ENCODE measurements at places on chromosomes 7 and 10.

GRCh38 chr10:72283131-72283530 is 9.4 kb downstream of the DDIT4 start:
- DNase-seq = no peak

- DNase-seq = no peak
Observed at GRCh38 chr7:30936650-30937245, 25.1 kb downstream of the AQP1 start.

DNA sequence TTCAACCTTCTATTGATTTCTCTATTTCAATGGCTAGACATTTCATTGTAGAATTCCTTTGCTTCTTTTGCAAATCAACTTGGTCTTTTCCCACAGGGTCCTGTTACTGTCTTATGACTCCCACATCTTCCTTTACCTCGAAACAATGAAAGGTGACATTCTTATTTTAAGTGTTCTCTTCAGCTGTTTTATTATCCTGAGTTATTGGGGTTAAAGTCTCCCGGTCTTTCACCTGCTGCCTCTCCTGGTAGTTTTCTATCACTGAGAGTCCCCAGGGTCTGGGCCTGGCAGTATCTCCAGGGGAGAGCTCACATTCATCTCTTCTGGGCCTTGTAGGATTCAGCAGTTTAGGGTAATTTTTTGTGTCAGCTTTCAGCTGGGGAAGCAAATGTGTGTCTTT is 95.8 kb downstream of the HECW1 start:
- DNase-seq = no peak

DNA sequence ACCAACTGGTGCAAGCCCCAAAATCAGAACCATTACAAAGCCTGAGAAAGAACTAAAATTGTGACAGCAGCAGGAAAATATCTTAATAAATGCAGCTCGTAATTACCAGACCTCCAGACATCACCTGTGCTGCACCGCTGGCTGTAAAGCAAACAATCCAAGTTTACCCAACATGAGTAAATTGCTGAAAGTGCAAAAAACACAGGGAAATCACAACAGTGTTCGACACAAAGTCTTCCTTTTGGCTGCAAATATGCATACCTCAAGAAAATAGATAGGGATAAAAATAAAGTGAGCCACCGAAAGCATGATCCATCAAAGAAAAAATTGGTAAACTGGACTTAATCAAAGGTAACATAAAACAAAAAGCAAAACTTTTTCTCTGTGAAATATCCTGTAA is 101.7 kb downstream of the SLC16A9 start:
- DNase-seq = no peak

DNA sequence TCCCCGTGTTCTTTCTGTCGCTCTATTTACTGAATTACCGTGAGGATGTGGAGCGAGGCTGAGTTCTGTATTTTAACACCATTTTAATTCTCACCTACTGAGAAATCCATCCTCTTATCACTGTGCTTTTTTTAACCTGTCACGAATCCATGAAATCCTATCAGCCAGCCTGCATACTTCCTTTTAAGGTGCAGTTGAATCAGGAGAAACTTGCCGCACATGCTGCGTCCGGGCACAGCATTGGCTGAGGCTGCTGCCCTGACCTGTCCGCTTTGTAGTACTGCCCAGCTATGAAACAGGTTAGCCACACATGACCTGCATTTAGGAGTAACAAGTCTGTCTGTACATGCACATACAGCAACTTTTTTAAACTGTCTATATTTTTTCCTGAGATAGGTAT is 82.5 kb downstream of the EGFR start:
- DNase-seq = no peak

DNA sequence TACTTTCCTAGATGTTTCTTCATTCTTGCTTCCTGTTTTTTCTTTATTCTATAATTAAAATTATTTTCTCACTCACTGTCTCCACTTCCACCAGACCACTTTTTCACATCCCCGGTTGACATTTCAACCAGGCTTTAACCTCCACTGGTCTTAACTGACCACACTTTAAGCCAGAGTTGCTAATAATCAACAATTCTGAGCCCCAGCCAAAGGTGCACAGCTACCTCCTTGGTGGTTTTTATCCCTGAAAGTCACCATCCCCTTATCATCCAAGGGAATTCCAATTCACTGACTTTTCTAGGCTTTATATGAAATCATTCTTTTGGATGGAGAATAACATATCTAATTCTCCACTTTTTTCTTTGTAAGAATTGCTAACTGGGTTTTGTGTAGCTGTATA is 138.9 kb downstream of the FRMD4A start:
- no peak for DNase-seq

DNA sequence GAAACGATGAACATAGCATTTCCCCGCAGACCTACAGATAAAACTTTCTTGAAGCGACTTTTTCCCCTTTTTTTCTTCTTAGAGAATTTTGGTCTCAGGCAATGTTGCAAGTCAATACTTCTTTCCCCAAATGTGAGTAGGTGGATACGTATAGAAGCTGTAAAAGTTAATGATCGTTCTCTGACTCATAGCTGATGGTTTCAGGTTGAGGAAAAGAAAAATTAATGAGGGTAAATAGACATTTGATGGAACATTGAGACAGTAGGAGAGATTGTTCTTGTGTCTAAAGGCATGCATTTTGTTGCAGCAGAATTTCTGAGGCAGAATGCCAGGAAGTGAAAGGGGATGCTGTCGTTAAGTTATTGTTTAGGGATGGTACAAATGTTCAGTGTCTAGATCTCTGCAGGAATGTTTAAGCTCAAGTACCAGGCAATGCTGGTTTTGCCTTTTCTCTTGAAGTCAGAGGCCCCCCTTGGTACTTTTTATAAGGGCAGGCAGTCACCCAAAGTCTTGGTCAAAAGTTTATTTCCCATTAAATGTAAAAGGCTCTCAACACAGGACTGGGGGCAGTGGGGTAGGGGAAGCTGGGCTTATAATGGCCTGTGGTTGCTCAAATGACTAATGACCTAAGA is 9.3 kb downstream of the TCF7L2 start:
- no peak for DNase-seq

DNA sequence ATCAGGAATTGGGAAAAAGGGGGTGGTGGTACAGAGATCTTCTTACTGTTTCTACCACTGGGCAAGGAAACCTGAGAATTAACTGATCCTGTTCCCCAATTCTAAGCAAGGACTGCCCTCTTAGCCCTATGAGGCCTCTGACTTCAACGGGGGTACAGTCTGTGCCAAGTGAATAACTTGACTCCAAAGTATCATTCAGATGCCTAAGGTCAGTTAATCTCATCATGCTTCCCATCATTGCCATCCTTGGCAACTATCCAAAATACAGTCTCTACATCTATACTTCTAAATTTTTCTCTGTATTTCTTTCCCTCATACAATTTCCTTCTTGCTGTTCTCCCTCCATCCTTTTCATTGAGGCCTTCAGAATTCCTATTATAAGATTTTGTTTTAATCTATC is 10.5 kb downstream of the PPP3CB start:
- no peak for DNase-seq

DNA sequence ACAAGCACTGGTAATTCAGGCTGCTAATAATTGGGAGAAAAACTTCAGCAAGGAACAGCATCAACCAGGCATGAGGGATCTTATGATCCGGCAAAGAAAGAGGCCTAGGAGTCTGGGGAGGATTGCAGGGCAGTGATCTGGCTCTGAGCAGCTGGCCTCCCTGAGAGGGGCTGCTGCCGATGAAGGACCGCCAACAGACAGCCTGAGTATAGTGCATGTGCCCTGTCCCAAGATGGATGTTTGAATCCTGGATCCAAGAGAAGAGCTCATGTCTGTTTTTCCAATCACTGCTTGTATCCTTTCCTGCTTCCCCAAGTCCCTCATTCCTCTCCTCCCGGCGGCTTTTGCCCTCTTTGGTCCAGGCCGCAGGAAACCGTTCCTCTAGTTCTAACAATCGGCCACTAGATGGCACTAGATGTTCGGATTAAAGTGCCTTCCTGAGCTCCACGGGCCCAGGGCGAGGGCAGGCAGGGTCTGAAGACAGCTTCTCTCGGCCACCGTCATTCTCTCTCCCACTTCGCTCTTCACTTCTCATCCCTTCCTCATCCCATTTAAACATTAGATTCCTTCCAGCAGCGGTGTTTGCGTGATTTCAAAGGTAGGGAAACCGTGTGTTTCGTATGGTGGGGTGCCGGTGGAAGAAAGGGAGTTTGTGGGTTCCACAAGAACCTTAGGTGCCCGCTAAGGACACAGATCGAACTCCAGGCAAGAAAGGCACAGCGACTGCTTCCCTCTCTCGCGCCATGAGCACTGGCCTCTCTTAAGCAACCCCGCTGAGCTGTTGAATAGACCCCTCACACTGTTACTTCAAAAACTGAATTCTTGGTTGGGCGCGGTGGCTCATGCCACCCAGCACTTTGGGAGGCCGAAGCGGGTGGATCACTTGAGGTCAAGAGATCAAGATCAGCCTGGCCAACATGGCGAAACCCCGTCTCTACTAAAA is 82.4 kb downstream of the ADCYAP1R1 start:
- DNase-seq = no peak

- DNase-seq = no peak
Observed at GRCh38 chr7:99190359-99191009, 17.4 kb downstream of the KPNA7 start.

DNA sequence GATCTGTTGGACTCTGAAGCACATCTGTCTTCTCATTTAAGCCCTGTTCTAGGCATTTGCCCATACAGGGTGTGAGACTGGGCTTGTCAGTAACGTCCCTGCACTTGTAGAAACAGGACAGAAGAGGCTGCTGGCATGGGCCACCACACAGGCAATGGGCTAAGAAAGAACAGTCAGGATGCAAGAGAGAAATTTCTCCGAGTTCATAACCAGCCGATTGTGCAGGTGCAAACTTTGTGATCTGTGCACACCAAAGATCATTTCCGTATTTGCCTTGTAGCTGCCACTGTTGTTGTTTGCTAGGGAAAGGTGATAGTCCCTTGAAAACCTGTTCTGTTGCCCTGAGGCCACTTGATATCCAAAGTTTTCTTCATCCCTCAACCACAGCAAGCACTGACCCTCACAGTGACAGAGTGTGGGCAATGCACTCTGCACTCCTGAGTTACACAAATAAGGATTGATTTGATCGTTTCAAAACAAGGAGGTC is 20.3 kb downstream of the KLF6 start:
- DNase-seq = no peak

- no peak for DNase-seq
Observed at GRCh38 chr7:30473903-30474302, 4.7 kb downstream of the NOD1 start.

All from retinal pigment epithelial cell (primary cell).